Breast epithelium (tissue), 4 donors: ENCODE measurements at places on chromosomes 1 and 21. TPM values are rescaled to one million over a fixed set of nuclear protein-coding genes. Genes with fewer than 3 reads are reported as not detected.

The SV2A gene
- total RNA-seq, result 3.6 TPM

The TRIM67 gene
- not detected for total RNA-seq

The OR6N1 gene
- not detected for total RNA-seq

The PGLYRP4 gene
- total RNA-seq, result not detected

The PRR9 gene
- not detected for total RNA-seq

The TMEM39B gene
- total RNA-seq, result 6.2 TPM

The CDA gene
- 1.0 TPM for total RNA-seq

The HFM1 gene
- total RNA-seq, result 4.6 TPM

The GBP7 gene
- not detected for total RNA-seq

The FCER1G gene
- 153 TPM for total RNA-seq

DNA sequence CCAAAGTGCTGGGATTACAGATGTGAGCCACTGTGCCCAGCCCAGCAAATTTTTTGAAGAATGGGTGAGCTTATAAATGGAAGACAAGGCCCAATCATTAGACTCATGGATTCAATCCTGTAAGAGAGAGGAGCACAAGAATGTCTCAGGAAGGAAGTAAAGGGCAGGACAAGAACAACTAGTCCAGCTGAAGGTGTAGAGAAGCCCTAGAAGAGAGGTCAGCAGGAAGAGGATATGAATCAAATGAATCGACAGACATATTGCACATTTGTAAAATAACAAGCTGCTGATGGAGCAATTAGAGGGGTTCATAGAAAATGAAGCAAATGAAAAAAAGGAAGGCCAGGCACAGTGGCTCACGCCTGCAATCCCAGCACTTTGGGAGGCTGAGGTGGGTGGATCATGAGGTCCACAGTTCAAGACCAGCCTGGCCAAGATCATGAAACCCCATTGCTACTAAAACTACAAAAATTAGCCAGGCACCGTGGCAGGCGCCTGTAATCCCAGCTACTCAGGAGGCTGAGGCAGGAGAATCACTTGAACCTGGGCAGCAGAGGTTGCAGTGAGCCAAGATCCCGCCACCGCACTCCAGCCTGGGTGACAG, 74.9 kb downstream of the MIS18A start:
- no peaks in the 10 kb centered on the region for H3K36me3 ChIP-seq
- no peaks in the 10 kb centered on the region for H3K4me1 ChIP-seq
- H3K27me3 ChIP-seq, result no peaks in the 10 kb centered on the region
- DNase-seq, result no peak

DNA sequence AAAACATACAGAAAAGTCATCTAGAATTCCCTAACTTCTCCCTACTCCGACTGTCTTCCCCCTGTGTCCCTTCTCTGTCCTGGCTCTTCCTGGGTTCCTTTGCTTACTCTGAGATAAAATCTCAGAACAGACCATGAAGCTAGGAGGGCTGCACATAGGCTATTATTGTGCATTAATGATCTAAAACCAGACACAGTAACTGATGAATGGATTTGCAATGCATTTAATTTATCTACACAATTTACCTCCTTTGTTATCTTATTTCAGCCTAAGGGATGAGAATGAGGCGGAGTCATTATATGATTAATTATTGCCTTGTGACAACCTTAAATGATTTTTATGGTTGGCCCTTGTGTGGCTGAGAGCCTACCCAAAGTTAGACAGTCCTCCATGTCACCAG, 14.5 kb downstream of the RHOU start:
- H3K27ac ChIP-seq, result no peak overlapping the region
- H3K4me1 ChIP-seq, result no peaks in the 10 kb centered on the region
- no peak for DNase-seq
- peaks cover under 1% of the 10 kb centered on the region for H3K36me3 ChIP-seq
- no peak overlapping the region for H3K4me3 ChIP-seq

- H3K4me3 ChIP-seq, result no peak overlapping the region
- no peaks in the 10 kb centered on the region for H3K36me3 ChIP-seq
- no peak for DNase-seq
- H3K27ac ChIP-seq, result no peak overlapping the region
- H3K27me3 ChIP-seq, result peaks cover 6% of the 10 kb centered on the region
- H3K4me1 ChIP-seq, result no peaks in the 10 kb centered on the region
Measured at GRCh38 chr1:3679799-3680453, 27.6 kb downstream of the TP73 start.

- H3K27me3 ChIP-seq, result no peaks in the 10 kb centered on the region
- no peak for DNase-seq
- H3K36me3 ChIP-seq, result no peaks in the 10 kb centered on the region
- H3K4me1 ChIP-seq, result peaks cover 12% of the 10 kb centered on the region
- no peak overlapping the region for H3K4me3 ChIP-seq
Measured at GRCh38 chr1:164785841-164786534, 227.0 kb downstream of the PBX1 start.

DNA sequence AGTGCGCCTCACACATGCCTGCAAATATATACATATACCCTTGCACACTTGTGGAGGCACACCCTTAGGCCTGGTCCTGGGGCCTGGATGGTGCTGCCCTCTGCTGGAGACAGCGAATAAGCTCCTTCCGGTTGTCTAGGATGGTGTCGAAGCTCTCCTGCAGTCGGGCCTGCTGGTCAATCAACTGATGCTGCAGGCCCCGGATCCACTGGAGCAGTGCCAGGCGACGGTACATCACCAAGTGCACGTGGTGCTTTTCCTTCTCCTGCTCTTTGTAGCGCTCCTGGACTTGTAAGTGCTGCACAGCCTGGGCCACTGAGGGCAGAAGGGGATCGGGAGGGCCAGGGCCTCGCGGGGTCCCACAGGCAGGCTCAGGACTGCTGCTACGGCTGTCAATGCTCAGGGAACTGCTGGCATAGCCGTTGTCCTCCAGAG, 3.1 kb downstream of the C1orf216 start:
- H3K36me3 ChIP-seq, result no peaks in the 10 kb centered on the region
- H3K4me3 ChIP-seq, result peak overlapping the region; percentile 34
- no peak overlapping the region for H3K27ac ChIP-seq
- H3K4me1 ChIP-seq, result peaks cover 6% of the 10 kb centered on the region
- peak; percentile 65 for DNase-seq

GRCh38 chr1:236830560-236830959, 35.5 kb downstream of the MTR start:
- H3K4me3 ChIP-seq, result no peak overlapping the region
- H3K36me3 ChIP-seq, result peaks cover 5% of the 10 kb centered on the region
- no peak overlapping the region for H3K27ac ChIP-seq
- H3K4me1 ChIP-seq, result no peaks in the 10 kb centered on the region

DNA sequence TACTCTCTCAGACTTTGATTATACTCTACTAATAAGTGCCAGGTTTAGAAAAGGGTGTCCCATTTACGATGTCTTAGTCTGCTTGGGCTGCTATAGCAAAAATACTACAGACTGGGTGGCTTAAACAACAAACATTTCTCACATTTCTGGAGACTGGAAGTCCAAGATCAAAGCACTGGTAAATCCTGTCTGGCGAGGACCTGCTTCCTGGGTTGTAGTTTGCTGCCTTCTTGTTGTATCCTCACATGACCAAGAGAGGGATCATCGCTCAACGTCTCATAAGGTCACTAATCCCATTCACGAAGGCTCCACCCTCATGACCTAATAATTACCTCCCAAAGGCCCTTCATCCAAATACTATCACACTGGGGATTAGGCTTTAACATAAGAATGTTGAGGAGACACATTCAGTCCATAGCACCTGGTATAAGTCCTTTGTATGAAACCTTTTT, 12.0 kb downstream of the PRDX6 start:
- H3K4me3 ChIP-seq, result no peak overlapping the region
- no peaks in the 10 kb centered on the region for H3K4me1 ChIP-seq

- no peak overlapping the region for H3K27ac ChIP-seq
- H3K27me3 ChIP-seq, result no peaks in the 10 kb centered on the region
- no peaks in the 10 kb centered on the region for H3K36me3 ChIP-seq
- DNase-seq, result no peak
- H3K4me3 ChIP-seq, result peak overlapping the region; percentile 28
Measured at GRCh38 chr1:46137916-46138315, 5.5 kb upstream of the PIK3R3 start.

GRCh38 chr1:221286399-221286798, 407.2 kb downstream of the HLX start:
- H3K4me1 ChIP-seq, result no peaks in the 10 kb centered on the region
- H3K27ac ChIP-seq, result no peak overlapping the region
- H3K4me3 ChIP-seq, result no peak overlapping the region
- DNase-seq, result no peak

DNA sequence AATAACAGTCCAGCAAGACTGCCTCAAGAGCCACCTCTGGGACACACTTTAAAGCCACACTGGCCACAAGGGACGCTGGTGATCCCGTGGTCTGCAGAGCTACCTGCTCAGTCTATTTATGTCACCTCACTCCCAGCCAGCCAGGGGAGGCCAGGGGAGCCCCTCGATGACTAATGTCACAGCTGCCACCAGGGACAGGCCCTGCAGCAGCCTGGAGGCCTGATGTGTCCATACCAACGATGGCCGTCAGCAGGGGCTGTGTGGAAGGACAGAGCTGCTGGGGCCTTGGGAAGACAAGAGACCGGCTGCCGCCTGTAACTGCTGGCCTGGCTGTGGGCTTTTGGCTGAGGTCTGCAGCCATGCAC, 71.0 kb downstream of the SIK1 start:
- peaks cover 6% of the 10 kb centered on the region for H3K27me3 ChIP-seq
- no peak overlapping the region for H3K27ac ChIP-seq

- no peaks in the 10 kb centered on the region for H3K36me3 ChIP-seq
- no peak overlapping the region for H3K4me3 ChIP-seq
- H3K4me1 ChIP-seq, result peaks cover 8% of the 10 kb centered on the region
- no peak for DNase-seq
- H3K27me3 ChIP-seq, result no peaks in the 10 kb centered on the region
- peak overlapping the region; percentile 33 for H3K27ac ChIP-seq
Measured at GRCh38 chr21:14875704-14876523, 188.9 kb downstream of the NRIP1 start.

DNA sequence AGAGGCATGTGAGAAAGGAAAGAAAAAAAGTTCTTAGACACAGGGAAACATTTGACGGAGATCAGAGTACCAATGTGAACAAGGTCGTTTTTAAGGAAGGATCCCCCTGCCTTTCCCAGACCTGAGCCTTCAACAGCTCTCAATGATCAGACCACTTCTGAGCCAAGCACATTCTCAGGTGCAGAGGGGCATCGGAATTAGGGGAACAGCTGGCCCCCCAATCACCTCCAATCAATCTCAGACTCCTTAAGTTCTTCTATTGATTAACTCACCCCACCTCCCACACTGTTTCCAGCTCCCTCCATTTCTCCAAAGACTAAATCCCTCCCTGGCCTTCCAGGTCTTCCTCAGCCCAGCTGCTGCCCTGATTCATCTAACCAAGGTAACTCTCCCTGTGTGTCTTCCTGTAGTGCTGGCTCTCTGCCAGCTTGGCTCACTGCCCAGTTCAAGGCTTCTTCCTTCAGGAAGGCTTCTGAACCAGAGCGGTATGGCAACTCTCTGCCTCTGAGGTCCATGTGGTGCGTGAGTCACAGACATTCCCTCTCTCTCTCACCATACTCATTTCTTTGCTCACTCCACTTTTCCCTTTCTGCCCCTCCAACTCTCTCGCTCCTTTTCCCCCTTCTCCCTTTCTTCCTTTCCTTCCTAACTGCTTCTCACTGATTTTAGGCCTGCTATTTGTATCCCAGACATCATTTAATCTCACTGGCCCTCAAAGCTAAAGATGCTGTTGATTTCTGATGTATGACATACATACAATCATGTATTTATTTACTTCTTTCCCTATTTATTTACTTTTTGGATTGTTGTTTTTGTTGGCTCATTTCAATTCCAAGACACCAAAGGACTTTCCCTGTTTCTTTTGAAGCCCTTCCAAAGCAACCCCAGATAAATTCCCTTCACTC, 18.1 kb downstream of the CFAP45 start:
- no peaks in the 10 kb centered on the region for H3K36me3 ChIP-seq
- no peaks in the 10 kb centered on the region for H3K4me1 ChIP-seq
- no peaks in the 10 kb centered on the region for H3K27me3 ChIP-seq
- DNase-seq, result peak; percentile 99
- peak overlapping the region; percentile 59 for H3K27ac ChIP-seq

GRCh38 chr1:147083919-147084272, 88.4 kb downstream of the PRKAB2 start:
- no peaks in the 10 kb centered on the region for H3K4me1 ChIP-seq
- H3K4me3 ChIP-seq, result peak overlapping the region; percentile 47
- H3K36me3 ChIP-seq, result no peaks in the 10 kb centered on the region
- H3K27ac ChIP-seq, result no peak overlapping the region

- no peak for DNase-seq
- no peaks in the 10 kb centered on the region for H3K27me3 ChIP-seq
Measured at GRCh38 chr1:182453631-182454030, 3.7 kb downstream of the RGSL1 start.

- H3K27me3 ChIP-seq, result no peaks in the 10 kb centered on the region
Measured at GRCh38 chr1:86997538-86997937, 83.1 kb downstream of the HS2ST1 start.

DNA sequence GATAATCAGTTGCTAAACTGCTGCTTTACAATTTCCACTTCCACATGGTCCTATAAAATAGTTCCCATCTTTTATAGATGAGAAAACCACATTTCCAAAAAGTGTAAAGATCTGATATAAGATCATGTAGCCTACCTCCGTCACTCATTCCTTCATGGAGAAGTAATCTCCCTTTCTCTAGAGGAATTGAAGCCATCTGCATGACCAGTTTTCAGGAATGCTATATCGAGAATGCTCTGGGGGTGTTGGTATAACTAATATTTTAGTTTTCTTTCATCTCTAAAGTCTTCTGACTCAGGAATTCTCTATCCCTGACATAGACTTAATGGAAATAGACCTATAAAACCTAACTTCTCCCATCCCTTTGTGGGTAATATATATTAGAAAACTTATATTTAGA, 173.0 kb upstream of the UBE2U start:
- H3K4me1 ChIP-seq, result no peaks in the 10 kb centered on the region
- DNase-seq, result no peak
- H3K4me3 ChIP-seq, result no peak overlapping the region
- H3K27ac ChIP-seq, result no peak overlapping the region
- no peaks in the 10 kb centered on the region for H3K36me3 ChIP-seq

DNA sequence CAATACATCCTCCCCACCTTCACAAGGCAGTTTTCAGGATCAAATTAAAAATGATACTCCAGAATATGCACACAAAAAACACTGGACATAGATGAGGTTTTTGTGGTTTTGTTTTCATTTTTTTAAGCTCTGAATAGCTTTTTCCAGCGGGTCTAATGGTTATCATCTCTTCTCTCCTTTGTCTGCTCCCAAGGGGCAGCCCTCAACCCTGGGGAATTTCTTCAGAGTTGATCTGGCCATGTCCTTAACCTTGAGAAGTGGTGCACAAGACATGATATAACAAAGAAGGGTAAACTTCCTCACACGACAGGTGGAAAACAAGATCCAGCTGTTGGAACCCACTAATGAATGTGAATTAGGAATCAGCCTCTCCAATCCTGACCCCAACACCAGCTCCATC, 1.5 kb upstream of the CD244 start:
- DNase-seq, result no peak
- H3K27me3 ChIP-seq, result no peaks in the 10 kb centered on the region
- no peak overlapping the region for H3K4me3 ChIP-seq
- H3K27ac ChIP-seq, result no peak overlapping the region
- H3K4me1 ChIP-seq, result no peaks in the 10 kb centered on the region

GRCh38 chr1:174701565-174701964, 253.8 kb downstream of the GPR52 start:
- H3K4me1 ChIP-seq, result no peaks in the 10 kb centered on the region
- no peak for DNase-seq
